Endodermal cell (in vitro differentiated cells): ENCODE measurements at places on chromosomes 2 and 18. TPM values are rescaled to one million over a fixed set of nuclear protein-coding genes. Genes with fewer than 3 reads are reported as not detected.
A peak's percentile ranks its signal among the peaks of the same experiment; 100 is the strongest.

DNA sequence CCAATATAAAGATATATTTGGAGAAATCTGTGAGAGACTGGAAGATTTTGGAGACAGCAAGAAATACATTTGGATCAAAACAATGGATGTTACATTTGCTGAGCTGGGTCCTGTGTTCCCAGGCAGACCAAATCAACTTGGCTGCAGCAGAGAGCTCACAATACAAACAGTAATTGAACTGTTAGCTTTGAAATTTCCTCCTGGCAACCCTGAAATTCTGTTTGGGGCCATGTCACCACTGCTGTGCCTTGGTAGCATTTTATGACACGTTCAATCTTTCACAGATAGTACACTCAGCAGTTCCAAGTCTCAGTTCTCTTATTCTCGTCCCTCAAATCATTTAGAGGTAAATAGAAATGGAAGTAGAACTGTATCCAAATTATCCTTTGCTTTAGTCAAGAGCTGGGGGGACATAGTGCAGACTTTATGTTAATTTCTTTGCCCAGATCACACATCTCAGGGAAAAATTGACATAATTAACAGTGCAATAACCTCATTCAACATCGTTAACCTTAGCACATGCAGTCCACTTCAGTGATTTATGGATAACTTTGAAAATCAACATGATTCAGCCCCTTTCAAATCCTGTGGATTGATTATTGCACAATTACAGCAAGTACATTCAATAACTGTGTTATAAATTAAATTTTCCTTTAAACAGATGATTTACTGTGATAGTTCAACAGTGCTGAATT is 277.4 kb upstream of the MC4R start:
- no peaks in the 10 kb centered on the region for H3K4me1 ChIP-seq
- no peak overlapping the region for H3K27ac ChIP-seq
- no peaks in the 10 kb centered on the region for H3K36me3 ChIP-seq
- H3K4me3 ChIP-seq: no peak overlapping the region

DNA sequence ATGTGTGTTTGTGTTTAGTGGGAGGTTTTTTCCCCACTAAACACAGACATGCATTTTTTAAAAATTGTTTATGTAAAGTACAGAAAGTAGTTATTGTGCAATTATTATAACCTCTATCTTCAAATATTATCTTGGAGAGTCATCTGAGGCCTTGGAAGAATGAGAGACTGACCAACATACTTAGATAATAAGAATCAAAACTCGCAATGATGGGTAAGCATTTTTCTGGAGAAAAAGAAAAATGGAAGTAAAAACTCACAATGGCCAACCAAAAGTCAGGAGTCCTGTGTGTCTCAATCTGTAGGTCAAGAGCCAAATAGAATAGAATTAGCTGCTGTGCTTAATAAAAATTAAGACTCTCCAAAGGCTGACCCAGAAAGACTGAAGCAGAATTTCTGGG is 43.0 kb downstream of the MEMO1 start:
- H3K27ac ChIP-seq: no peak overlapping the region
- no peaks in the 10 kb centered on the region for H3K4me1 ChIP-seq
- H3K4me3 ChIP-seq: no peak overlapping the region
- no peaks in the 10 kb centered on the region for H3K27me3 ChIP-seq

DNA sequence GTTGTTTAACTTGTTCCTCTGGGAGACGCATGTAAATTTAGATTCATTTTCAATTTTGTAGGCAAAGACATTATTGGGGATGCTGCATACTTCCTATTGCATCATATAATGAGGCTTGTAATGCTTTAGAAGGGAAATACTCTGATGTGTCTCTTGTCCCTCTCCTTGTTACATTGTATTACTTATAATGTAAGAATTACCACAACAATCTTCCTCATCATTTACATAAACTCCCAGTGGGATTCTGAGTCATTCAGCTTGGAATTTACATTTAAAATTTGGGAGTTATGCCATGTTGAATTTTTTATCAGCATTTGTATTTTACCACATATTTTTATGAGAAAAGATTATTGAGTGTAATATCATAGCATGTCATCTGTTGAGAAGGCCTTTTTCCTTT is 963.4 kb upstream of the NRXN1 start:
- no peaks in the 10 kb centered on the region for H3K27me3 ChIP-seq
- no peak for DNase-seq
- H3K4me1 ChIP-seq: no peaks in the 10 kb centered on the region
- H3K27ac ChIP-seq: no peak overlapping the region

DNA sequence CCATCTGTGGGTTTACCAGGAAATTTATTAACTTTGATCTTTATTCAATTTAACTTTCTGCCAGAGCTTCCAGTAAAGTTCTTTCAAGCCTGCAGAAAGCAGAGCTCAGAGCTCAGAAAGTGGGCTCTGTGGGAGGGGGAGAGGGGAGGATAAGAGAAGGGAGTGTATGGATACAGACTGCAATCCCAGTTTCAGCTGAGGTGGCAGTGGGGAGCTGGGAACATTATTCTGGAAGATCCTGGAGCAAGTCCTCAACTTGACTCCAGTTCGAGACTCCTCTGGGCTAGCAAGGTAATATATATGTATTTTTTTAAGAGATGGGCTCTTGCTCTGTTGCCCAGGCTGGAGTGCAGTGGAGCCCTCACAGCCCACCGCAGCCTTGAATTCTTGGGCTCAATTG is 108.9 kb upstream of the NABP1 start:
- no peaks in the 10 kb centered on the region for H3K36me3 ChIP-seq
- peak; percentile 61 for DNase-seq
- no peak overlapping the region for H3K4me3 ChIP-seq
- H3K27me3 ChIP-seq: peaks cover 18% of the 10 kb centered on the region
- peaks cover 7% of the 10 kb centered on the region for H3K4me1 ChIP-seq
- no peak overlapping the region for H3K27ac ChIP-seq

GRCh38 chr18:50000227-50000626 is 186.9 kb upstream of the ACAA2 start:
- no peaks in the 10 kb centered on the region for H3K36me3 ChIP-seq
- no peaks in the 10 kb centered on the region for H3K27me3 ChIP-seq
- no peak for DNase-seq
- no peak overlapping the region for H3K27ac ChIP-seq
- no peak overlapping the region for H3K4me3 ChIP-seq

ZBTB14 gene
- total RNA-seq: 15.9 to 17.4 TPM (median 17.0 TPM) in 3 replicates

CRYGC gene
- not detected in 3 replicates for total RNA-seq

PCARE gene
- 0.09 and 0.11 TPM in 2 replicates for total RNA-seq

GAREM2 gene
- total RNA-seq: 8.1 and 9.2 TPM in 2 replicates
